A549 treated with Mapracorat at 1 μM for 4 hours (cell line): ENCODE measurements at places on chromosomes 6 and 20. TPM values are rescaled to one million over a fixed set of nuclear protein-coding genes. Genes with fewer than 3 reads are reported as not detected.

C6orf52 gene
- total RNA-seq: 1.4 to 2.6 TPM (median 2.0 TPM) in 5 replicates

LHFPL5 gene
- total RNA-seq: 0.12 to 0.28 TPM in 2 of 5 replicates, not detected in the others

SRMS gene
- total RNA-seq: 0.10 to 0.16 TPM in 2 of 5 replicates, not detected in the others

FIG4 gene
- total RNA-seq: 4.0 to 5.1 TPM (median 4.4 TPM) in 5 replicates

PKHD1 gene
- not detected in 5 replicates for total RNA-seq

AKAP12 gene
- total RNA-seq: 126 to 197 TPM (median 168 TPM) in 5 replicates

ANKEF1 gene
- total RNA-seq: 5.6 to 6.7 TPM (median 6.0 TPM) in 5 replicates

BEND6 gene
- total RNA-seq: 0.70 to 0.99 TPM (median 0.87 TPM) in 5 replicates
